ENCODE measurements at places on chromosomes 3 and 15.

DNA sequence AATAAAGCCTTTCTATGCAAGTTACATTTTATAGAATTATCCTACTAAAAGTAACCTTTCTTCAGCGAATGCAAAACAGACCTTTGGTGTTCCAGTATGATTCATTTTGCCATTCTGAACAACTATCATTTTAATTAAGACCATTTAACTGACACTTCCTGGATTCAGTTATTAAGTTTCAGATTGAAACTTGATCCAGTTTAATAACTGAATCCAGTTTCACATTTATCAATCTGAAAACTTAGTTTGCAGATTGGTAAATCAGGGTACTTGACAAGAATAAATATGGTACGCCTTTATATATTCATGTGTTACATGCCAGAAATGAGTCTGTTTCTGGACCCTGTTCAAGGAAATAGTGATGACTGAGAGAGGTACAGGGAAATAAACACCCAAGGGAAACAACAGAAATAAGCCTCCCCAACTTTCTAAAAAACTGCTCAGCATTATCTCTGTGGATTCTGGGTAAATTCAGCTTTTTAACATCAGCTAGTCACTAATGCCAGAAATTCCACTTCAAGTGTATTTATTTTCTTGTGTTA, 23.3 kb upstream of the NFKBIZ start:
- DNase-seq: no peak

- no peak for DNase-seq
Observed at GRCh38 chr3:33786565-33787327, 11.7 kb upstream of the PDCD6IP start.

DNA sequence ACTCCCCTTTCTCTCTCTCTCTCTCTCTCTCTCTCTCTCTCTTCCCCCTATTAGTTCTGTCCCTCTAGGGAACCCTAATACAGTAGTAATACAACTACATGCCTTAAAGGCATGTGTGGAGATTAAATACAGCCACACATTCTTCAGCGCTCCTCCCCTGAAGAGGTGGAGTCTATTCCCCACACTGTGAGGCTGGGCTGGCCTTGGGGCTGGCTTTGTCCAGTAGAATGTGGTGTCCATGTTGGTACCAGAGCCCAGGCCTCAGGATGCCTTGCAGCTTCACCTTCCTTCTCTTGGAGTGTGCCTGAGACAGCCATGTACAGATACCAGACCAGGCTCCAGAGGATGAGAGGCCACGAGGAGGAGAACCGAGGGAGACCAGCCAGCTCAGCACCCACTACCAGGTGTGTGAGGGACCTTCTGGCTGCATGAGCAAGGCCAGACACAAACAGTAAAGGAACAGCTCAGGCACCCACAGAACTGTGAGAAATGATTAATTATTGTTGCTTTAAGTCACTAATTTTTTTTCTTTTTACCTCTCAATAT, 10.7 kb downstream of the SLC6A20 start:
- DNase-seq: no peak

DNA sequence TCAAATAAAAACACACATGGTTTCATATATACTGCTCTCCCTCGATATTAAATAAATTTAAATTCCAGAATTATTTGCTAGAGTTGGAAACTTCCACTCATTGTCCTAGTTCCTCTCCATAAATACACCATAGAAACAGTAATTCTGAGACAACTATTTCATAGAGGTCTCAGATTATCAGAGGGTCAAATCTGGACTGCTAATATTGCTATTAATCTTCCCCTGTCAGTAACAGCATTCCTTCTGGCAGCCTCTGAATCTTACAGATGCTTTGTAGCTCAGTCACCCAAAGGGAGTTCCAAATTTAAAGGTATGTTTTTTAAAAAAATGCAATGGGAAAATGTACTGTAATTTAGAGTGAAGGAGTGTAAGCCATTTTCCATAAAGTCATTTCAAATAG, 428.8 kb downstream of the PYDC2 start:
- no peak for DNase-seq

GRCh38 chr3:131743126-131743525, 240.4 kb upstream of the MRPL3 start:
- DNase-seq: no peak

DNA sequence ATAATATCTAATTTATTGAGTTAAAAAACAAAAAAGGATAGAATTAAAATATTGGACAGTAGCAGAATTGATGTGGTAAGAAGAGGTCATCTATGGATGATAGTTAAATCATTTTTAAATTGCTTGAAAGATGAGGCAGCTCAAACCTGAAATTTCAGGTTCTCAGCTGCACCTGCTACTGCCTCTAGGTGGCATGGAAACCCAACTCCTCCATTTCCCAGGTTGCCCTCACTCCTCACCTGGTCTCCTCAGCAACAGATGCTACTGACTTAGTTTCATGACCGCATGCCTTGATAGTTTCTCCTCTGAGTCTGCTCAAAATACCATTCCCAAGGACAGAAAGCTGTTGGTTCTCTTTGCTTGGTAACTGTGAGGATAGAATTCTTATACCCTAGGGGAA, 148.1 kb downstream of the ABHD5 start:
- no peak for DNase-seq

DNA sequence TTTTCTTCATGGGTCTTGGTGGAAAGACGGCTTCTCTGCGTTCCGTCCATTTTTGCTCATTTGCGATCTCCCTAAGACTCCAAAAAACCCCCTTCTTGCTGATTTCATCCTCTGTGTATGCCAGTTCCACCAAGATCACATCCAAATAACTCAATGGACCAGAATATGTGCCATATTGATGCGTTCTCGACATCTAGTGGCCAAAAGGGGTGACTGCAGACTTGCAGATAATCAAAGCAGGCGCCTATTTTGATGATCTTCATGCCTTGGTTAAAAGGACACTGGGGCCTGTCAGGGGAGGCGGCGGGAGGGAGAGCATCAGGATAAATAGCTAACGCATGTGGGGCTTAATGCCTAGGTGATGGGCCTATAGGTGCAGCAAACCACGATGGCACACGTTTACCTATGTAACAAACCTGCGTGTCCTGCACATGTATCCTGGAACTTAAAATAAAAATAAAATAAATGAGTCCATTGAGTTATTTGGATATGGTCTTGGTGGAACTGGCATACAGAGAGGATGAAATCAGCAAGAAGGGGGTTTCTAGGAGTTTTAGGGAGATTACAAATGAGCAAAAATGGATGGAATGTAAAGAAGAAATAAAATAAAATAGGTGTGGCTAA, 104.2 kb upstream of the RAD18 start:
- DNase-seq: no peak

DNA sequence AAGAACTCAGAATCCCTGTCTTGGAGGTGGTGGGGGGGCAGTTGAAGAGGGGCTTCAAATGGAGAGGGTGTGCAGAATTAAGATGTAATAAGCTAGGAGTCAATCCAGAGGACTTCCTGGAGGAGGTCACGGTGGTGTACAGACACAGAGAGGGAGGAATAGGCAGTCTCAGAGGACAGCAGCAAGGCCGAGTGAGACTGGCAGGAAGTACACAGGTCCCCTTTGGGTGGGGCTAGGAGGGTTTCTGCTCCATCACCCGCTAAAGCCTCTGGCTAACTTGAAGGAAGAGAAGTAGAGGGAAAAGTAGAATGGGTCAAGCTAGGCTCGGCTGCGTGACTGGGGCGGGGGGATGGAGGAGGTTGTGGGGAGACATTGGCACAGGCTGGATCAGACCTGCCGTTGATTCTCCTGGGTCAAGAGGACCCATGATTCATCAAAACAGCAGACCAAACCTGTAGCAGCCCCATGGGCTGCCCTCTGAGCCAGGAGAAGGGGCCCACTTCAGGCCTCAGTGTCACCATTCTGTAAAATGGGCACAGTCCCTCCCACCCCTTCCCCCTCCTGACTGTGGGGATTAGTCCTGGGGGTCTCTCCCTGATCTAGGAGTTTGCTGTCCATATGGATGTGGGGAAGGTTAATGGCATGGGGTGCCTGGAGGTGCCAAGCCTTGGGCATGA, 16.9 kb downstream of the CSPG4 start:
- no peak for DNase-seq

DNA sequence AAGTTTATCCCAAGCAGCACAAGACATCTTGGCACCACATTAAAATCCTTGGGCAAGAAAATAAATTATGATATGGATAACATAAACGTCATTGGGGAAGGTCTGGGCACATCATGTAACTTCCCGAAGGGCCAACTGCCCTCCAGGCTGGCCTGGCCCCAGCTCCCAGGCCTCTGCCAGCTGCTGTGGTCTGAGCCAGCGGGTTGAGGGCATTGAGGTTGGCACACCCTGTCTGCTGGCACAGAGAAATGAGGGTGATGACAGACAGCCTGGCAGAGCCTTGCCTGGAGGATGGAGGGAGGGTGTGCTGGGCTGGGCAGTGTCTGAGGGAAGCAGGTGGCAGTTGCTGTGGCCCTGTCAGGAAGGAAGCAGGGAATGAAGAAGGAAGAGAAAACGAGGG, 3.3 kb upstream of the RBSN start:
- DNase-seq: no peak

- no peak for DNase-seq
Observed at GRCh38 chr3:29515451-29515850, 234.6 kb downstream of the RBMS3 start.

DNA sequence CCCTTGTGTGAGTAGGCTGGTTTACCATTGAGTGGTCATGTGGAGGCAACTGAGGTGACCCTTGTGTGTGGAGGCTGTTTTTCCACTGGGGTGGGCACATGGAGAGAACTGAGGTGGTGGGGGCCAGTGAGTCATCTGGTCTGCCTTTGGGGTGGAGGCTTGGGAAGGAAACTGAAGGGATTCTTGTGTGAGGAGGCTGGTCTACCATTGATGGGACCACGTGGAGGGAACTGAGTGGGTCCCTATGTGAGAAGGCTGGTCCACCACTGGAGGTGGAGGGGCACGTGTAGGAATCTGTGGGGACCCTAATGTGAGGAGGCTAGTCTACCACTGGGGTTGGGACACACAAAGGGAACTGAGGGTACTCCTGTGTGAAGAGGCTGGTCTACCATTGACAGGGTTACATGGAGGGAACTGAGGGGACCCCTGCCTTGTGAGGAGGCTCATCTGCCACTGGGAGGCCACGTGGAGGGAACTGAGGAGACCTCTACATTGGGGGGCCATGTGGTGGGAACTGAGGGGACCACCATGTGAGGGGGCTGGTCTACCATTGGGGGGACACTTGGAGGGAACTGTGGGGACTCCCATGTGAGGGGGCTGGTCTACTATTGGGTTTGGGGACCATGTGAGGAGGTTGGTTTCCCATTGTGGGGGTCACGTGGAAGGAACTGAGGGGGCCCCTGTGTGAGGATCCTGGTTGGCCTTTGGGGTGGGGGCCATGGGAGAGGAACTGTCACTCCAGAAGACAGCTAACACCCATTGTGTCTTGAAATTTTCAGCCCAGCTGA, 164.5 kb downstream of the WNT7A start:
- no peak for DNase-seq

GRCh38 chr15:29820394-29821154, 1.7 kb downstream of the TJP1 start:
- no peak for DNase-seq

DNA sequence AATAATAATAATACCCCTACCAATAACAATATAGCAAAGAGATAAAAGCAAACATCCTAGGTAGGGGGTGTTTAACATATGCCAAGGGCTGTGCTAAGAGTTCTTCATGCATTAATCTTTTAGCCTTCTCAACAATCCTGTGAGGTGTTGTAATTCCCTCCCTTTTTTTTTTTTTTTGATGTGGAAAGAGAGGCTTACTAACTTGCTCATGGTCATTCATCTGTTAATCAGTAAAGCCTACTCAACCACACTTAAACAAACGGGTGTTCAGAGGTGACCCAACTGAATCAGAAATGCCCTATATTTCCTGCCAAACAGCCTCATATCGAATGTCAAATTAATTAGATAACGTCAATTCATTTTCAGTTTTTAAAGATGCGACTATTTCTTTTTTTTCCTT, 232.1 kb downstream of the CTNNB1 start:
- DNase-seq: no peak

DNA sequence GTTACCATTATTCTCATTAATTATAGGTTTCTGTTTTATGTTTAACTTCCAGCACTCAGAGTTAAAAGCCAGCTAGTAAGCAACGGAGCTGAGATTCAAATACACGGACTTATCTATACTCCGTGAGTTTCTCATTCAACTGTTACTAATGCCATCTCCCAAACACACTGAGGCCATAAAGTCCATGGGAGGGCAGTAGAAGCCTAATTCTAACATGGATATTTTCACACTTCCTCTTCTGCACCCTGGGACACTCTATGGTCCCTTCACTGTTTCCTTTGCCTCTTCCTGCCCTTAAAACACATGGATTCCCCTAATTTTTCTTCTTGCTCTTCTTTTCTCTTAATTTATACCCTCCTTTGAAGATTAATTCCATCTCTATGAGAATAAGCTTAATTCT, 245.0 kb downstream of the KLF13 start:
- DNase-seq: no peak

DNA sequence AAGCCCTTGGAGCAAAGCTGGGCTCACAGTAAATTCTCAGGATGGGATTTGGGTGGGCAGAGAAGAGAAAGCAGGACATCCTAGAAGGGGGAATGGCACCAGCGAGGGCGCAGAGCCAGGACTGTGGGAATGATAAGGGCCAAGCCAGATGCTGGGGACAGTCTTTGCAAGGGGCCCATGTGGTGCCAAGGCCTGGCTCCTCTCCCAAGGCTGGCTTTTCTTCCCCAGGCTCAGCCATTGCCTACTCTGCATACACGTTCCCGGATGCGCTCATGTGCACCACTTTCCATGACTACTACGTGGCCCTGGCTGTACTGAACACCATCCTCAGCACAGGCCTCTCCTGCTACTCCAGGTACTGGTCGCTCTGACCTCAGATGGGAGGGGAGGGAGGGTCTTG, 24.7 kb upstream of the KIF23 start:
- no peak for DNase-seq

DNA sequence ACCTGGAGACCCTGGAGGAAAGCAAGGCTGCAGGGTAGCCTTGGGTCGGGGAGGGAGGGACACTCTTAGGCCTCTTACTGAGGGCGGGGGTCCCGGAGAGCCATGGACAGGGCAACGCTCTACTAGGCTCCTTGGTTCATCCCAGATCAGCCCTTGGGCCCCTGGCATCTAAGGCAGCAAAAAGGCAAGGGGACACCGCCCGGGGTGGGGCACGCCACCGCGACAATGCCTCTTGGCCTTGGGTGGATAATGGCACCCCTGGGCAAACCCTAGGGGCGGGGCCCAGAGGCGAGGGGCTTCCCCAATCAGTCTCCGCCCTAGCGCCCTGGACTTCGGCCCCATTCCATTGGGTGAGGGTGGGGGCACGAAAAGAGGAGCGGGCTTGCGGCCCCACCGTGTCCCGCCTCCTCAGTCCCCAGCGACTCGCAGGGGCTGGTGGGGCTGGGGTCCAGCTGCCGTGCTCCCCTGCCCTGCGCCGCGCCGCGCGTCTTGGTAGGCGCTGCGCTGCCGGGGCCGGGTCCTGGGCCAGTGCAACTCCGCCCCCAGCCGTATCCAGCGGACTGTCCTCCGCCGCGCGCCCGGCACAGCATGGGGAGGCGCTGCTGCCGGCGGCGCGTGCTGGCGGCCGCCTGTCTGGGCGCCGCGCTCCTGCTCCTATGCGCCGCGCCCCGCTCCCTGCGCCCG, at the start of gene CHST13:
Gene CHST13, plus strand, starts transcription at position 411 of the 684 bp plus-strand sequence. Its CDS starts 178 bp downstream, at position 589.
- no peak for DNase-seq

GRCh38 chr15:100116416-100117190, 225.2 kb downstream of the ADAMTS17 start:
- DNase-seq: no peak

GRCh38 chr3:14305324-14305723, 97.1 kb upstream of the SLC6A6 start:
- no peak for DNase-seq

- DNase-seq: no peak
Observed at GRCh38 chr15:70627734-70628548, 135.4 kb downstream of the UACA start.

GRCh38 chr3:64257100-64257755, 32.0 kb upstream of the PRICKLE2 start:
- DNase-seq: no peak

GRCh38 chr3:134284438-134284837, 33.8 kb upstream of the RYK start:
- DNase-seq: no peak

Measured in stimulated activated CD4-positive, alpha-beta T cell treated with anti-CD3 and anti-CD28 coated beads, Interleukin-2, amount 100 ng/mL, for 4 hours (primary cell).